T47D (cell line): ENCODE measurements at places on chromosomes 2 and 18.

GRCh38 chr2:231820786-231821303 is 34.6 kb downstream of the COPS7B start:
- no peak for DNase-seq

GRCh38 chr2:31142110-31142509 is 3.9 kb upstream of the GALNT14 start:
- no peak for DNase-seq

DNA sequence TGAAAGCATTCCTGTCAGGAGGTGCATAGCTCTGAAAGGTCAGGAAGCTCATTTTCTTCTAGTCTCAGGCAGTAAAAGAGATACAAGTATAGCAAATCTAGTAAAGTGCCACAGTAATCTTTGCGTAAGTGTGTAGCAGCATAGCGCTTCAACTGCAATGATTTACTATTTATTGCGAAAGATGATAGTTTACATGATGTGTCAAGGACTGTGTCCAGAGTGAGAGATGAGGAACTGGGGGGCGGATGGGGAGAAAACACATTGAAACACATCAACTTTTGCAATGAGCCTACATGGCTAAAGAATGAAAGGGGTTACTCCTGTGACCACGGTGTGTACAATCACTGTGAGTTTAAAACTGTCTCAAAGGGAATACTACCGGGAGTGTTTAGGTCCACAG is 644.4 kb downstream of the GALR1 start:
- no peak for DNase-seq

DNA sequence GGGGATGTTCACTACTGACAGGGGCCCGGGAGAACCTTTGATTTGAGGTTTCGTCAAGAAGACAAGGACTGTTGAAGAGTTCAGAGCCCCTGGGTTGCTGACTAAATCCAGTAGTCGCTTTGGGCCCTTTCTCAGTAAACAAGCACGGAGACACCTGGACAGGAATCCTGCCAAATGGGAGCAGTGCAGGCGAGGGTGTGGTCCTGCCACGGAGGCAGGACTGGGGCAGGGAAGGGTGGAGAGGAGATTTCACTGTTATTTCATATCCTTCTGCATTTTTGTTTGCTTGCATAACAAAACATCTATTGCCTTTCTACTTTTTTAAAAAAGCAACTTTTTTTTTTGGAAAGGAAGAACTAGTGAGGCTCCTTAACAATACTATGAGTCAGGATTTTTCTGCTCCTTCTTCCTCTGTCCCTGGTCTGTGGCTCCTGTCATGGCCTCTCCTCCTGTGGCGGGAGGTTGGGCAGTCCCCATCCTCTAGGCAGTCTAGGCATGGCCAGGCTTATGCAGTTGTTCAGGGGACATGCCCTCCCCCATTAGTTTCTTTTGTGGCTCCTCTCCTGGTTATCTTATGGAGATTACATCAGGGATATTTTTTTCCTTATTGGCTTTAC is 57.7 kb downstream of the ARHGEF4 start:
- no peak for DNase-seq

DNA sequence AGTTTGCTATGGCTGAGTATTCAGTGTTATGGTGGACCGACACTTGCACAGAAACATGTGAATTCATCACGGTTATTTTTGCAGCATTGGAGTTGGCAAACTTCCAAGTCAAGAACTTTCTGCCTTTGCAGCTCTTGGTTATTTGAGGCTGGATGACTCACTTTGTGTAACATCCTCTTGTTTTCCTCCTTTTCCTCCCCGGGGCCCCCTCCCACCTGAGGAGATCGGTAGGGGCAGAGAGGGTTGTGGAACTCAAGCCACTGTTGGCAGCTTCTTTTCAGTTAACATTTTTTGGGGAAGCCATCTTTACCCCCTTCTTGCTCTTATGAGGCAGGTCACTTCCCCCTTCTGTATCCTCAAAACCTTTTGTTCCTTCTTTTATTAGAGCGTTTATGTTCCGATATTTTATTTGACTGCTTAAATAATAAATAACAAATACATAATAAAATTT is 48.6 kb downstream of the DDX1 start:
- DNase-seq: no peak

GRCh38 chr2:150063432-150063889 is 424.0 kb downstream of the RND3 start:
- no peak for DNase-seq

DNA sequence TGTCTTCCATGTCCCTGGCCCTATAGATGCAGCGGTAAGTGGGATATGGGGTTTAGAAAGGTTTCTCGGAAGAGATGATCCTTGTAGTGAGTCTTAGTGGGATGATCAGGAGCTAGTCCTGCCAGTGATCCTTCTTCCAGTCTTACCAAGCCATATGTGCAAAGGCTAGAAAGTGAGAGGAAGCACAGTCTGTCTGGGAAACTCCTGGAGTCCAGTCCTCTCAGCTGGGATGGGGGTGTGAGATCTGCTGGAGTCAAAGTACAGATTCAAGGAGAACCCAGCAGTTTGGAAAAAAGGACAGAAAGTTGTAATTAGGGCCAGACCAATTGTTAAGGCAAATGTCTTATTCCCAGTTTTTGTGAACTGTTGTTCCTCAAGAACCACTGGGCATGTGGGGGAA is 83.3 kb downstream of the LIMS1 start:
- no peak for DNase-seq

DNA sequence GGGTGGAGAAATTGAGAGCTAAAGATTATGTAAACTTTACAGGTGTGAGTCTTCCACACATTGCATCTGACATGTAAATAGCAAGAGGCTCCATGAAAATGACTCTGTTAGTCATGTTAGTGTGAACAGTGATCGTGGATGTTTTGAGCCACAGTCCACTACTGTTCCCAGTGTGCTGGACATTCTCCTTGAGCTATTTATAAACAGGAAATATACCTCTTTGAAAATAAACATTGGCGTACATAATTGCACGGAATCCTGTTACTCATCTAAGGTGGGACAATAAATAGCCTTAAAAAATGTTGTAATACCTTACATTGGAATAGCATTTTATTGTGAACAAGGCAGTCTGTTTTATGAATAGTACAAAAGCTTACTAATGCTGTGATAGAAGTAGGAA is 37.0 kb downstream of the LIMS1 start:
- DNase-seq: no peak

- no peak for DNase-seq
Observed at GRCh38 chr2:214543386-214543955, 132.6 kb downstream of the VWC2L start.

- no peak for DNase-seq
Observed at GRCh38 chr2:217902379-217903141, 100.2 kb downstream of the TNS1 start.

- no peak for DNase-seq
Observed at GRCh38 chr2:190869721-190870120, 10.9 kb upstream of the GLS start.

- DNase-seq: no peak
Observed at GRCh38 chr2:188966728-188967440, 7.3 kb upstream of the COL3A1 start.

DNA sequence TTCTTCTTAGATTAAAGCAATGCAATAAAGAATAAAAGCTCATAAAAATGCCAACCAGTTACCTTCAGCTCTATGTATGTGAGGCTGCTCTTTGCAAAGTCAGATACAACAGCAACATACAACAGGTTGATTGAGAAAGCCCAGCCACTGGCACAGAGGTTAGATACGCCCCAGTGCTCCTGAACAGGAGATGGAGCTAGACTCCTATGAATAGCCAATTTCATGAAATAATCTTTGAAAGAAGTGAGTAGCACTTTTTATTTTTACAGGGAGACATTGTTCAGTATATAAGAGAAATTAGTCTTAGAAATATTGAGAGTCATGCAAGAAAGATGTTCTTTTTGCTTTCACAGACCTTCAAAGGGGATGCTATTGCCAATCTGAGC is 362.4 kb upstream of the MEX3C start:
- peak; percentile 4 for DNase-seq

GRCh38 chr2:138700716-138701115 is 79.5 kb downstream of the NXPH2 start:
- no peak for DNase-seq

DNA sequence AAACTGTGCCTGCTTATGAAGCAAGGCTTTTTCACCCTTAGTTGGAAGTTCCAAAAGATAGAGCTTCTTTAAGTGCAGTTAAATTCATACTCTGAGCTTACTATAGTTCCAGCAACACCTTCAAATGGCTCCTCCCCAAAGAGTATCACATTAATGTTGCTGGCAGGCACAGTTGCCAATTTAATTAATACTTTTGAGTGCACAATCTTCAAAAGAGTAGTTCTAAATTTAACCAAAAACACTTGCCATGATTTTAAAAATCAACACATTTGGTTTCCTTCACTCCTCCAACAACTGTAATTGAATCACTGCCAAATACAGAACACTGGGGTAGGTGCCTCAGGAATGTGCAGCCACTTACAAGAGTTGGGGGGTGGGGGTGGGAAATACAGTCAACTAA is 150.6 kb upstream of the UBE2E3 start:
- no peak for DNase-seq

GRCh38 chr2:109497911-109498870 is 115.6 kb downstream of the SEPTIN10 start:
- DNase-seq: no peak

GRCh38 chr2:186429104-186429503 is 57.0 kb upstream of the ZC3H15 start:
- DNase-seq: no peak

DNA sequence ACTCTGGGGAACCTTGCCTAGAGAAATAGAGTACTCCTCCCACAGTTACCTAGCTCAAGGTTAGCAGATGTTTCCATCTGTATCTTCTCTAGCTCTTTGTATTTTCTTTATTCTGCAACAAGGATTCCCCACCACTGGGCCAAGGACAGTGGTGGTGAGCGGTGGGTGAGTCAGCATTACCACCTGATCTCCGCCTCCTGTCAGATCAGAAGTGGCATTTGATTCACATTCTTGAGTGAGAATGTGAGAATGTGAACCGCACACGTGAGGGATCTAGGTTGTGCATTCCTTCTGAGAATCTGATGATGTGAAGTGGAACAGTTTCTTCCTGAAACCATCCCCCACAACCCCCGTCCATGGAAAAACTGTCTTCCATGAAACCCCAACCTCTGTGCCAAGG is 9.0 kb downstream of the EPB41L3 start:
- no peak for DNase-seq

DNA sequence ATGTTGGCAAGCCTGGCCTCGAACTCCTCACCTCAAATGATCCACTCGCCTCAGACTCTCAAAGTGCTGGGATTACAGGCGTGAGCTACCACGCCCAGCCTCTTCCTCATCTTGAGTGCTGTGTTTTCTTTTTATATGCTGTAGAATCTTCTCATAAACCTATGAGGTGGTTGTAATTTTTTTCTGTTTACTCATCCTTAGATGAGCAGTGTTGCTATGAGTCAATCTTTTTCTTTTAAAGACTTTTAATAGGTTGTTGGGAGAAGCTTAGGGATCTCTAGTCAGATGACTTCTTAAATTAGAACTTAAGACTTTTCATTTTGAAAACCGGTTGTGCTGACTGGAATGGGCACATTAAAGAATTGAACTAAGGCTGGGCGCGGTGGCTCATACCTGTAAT is 8.7 kb upstream of the AAK1 start:
- no peak for DNase-seq

DNA sequence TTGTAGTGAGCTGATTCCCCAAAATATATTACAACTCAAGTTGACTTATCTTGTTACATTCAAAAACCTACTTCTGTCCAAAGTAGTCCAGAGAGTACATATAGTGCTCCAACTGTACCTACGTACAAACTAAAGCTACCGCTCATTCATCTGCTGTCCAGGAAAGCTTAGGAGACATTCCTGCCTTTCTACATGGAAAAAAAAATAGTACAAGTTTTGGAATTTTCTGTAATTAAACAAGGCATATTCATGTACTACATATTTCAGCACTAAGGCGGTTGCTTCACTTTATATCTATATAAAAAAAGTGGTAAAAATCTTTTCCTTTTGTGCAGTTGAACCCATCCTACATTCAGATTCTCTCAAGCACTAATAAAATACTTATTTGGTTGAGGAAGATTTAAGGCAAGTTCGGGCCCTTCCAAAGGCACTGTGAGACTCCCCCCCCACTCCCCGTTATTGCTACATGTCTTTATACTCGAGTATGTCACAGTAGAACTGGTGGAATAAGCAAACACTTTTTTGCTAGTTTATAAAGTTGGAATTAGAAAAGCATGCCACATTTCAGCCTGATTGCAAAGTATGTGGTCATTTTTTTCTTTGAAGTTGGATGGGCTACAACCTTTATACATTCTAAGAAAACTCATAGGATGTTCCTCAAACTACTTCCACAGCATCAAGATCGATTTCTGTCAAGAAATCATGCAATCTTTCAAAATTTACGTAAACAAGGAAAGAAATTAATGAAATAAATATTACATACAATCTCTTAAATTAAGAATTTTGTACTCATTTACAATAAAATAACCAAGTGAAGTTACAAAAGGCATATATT is 3.7 kb downstream of the ZFP36L2 start:
- DNase-seq: no peak

DNA sequence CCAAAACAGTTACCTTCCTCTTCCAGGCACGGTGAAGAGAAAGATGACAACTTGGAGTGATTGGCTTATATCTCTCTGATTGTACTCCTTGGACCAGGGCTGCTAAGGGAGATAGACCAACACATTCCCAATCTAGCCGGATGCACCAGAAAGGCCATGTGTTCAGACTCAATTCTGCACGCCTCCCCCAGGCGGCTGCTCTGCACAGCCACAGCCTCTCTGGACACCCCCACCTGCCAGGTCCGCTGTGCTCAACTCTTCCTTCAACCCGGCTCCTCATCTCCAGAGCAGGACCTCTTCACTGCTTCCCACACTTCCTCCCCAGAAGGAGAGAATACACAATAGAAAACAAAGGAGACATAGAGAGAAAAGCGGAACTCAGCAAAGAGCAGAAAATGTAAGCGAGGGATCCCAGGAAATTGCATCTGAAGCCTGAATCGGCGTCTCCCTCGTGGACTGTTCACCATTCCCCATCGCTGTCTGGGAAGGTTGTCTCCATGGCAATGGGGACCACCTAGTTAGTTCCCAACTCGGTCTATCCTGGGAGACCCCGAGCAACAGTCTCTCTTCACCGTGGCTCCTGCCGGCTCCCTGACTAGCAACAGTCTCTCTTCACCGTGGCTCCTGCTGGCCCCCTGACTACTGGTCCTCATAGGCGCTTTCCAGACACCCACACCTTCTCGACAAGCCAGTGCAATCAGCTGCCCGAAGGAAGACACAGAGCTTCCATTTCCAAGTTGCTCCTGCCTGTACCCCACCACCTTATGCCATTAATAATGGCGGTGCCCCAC is 361.7 kb upstream of the MYT1L start:
- no peak for DNase-seq
